Forelimb muscle (tissue), 1 donor: ENCODE measurements at places on chromosomes 2 and 18. TPM values are rescaled to one million over a fixed set of nuclear protein-coding genes. Genes with fewer than 3 reads are reported as not detected.

Gene CCNYL1
- polyA plus RNA-seq = 8.7 TPM

Gene KYNU
- 0.67 TPM for polyA plus RNA-seq

Gene ATOH8
- polyA plus RNA-seq = 21.1 TPM

Gene CNGA3
- 0.66 TPM for polyA plus RNA-seq

Gene TRIM43
- polyA plus RNA-seq = not detected

Gene GRP
- polyA plus RNA-seq = not detected

Gene MYOM1
- 731 TPM for polyA plus RNA-seq

Gene LTBP1
- polyA plus RNA-seq = 51.1 TPM

Gene DPYSL5
- 19.1 TPM for polyA plus RNA-seq

Gene TTR
- polyA plus RNA-seq = not detected

Gene OSBPL6
- 6.2 TPM for polyA plus RNA-seq

Gene TMEFF2
- 22.9 TPM for polyA plus RNA-seq

Gene MAP2
- 10.5 TPM for polyA plus RNA-seq

Gene ADGRF3
- 0.16 TPM for polyA plus RNA-seq

Gene GALR1
- polyA plus RNA-seq = 0.01 TPM

Gene CENPA
- 3.5 TPM for polyA plus RNA-seq

Gene ARPC2
- 205 TPM for polyA plus RNA-seq

Gene FAM161A
- polyA plus RNA-seq = 13.3 TPM

Gene SLC8A1
- 6.5 TPM for polyA plus RNA-seq

- no peak for DNase-seq
Measured at GRCh38 chr2:157363612-157364101, 38.0 kb upstream of the ERMN start.

DNA sequence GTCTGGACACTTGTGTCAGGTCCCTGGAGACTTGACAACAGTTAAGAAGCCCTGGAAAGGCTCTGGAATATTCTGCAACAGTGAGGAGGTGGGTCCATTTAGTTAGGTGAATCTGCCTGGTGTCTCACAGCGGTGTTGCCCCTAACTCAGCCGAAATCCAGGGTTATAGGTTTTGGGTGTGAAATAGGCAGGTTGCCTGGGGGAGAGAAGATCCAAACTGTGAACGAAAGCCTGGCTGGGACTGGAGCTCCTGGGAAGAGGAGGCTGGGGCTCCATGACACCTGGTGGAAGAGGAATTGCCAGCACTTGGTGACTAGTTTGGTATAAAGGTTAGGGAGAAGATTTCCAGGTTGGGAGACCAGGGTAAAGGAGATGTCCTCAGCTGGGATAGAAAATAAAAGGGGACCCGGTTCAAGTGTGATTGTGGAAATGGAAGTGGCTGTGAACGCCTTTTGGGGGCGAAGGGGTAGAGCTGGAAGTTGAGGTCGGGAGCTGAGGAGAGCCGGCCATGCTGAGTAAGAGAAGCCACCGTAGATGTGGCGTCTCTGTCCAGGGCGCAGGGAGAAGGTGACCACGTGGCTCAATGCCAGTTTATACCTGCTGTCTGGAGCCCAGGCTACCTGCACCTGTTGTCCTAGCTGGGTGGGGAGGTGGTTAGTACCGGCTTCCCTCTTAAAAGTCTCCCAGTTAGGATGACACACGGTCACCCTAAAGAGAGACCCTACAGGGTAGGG lies 3.0 kb upstream of the GAREM2 start:
- no peak for DNase-seq

DNA sequence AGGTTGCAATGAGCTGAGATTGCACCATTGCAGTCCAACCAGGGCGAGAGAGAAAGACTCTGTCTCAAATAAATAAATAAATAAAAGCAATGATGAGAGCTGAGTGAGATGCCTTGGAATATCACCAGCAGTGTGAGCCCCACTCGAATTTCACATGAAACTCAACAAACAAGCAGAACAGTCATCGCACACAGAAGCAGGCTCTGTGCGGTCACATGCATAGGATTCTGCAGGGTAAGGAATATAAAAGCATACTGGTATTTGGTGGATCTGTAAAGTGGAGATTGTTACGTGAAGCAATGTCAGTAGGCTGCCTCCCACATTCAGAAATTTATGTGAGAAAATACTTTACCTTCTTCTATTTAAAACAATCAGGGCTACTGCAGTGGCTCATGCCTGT lies 18.0 kb upstream of the AP1S3 start:
- no peak for DNase-seq

- no peak for DNase-seq
Measured at GRCh38 chr2:29273004-29273684, 157.9 kb downstream of the CLIP4 start.

GRCh38 chr18:79962835-79963657 lies 1.4 kb upstream of the HSBP1L1 start:
- DNase-seq = no peak

DNA sequence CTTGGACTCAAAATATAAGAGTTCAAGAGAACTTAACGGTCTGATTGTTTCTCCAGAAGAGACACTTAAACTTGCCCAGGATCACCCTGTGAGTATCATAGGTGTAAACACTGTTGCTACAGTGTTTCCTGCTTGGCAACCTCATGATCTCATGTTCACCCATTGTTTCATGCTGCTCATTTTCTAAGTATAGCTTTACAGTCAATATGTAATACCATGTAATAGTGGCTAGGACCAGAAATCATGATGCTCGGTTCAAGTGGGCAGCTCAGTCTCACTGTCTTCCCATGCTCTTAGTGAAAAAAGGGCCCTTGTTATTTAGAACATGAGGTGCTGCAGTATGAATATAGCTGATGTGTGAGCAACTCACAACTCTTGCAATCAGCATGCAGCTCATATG lies 157.5 kb downstream of the CERS6 start:
- DNase-seq = no peak

DNA sequence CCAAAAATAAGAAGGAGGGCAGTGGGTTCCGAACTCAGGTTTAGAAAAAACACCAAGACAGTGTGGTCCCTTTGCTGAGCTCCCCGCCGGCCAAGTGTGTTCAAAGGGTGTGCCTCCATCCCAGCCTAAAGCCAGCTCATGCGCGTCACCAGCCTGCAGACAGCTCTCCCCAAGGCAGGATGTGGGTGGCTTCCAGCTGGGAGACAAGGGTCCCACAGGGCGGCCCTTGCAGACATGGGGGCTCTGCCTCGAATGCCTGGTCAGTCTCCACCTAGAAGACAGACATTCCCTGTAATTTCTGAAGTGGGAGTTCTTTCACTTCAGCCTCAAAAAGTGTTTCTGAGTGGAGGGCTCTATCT lies 135.8 kb upstream of the GPC1 start:
- no peak for DNase-seq

GRCh38 chr2:234178330-234179030 lies 128.0 kb downstream of the SPP2 start:
- DNase-seq = no peak

DNA sequence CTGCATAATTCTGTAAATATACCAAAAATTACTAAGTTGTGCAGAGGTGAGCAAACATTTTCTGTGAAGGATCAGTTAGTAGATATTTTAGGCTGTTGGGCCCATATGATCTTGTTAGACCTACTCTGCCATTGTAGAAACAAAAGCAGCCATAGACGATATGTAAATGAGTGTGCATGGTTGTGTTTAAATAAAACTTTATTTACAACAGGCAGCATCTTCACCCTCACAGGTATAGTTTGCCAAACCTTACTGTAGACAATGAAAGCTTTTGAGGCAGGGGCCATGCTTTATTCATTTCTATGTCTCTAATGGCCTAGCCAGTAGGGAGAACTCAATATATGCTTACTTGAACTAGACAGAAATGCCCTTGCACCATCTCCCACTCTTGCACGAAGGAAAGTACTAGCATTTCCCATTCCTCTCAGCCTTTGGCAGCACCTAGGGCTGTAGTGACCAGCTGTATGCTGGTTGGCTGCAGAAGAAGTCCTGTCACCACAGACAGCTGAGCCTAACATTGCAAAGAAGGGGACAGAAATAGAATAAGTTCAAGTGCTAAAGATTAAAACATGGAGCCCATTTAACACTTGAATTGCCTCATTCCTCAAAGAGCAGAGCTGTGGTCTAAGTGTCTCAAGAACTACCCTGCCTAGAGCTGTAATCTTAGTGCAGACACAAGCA lies 305.1 kb upstream of the MGAT5 start:
- DNase-seq = no peak

DNA sequence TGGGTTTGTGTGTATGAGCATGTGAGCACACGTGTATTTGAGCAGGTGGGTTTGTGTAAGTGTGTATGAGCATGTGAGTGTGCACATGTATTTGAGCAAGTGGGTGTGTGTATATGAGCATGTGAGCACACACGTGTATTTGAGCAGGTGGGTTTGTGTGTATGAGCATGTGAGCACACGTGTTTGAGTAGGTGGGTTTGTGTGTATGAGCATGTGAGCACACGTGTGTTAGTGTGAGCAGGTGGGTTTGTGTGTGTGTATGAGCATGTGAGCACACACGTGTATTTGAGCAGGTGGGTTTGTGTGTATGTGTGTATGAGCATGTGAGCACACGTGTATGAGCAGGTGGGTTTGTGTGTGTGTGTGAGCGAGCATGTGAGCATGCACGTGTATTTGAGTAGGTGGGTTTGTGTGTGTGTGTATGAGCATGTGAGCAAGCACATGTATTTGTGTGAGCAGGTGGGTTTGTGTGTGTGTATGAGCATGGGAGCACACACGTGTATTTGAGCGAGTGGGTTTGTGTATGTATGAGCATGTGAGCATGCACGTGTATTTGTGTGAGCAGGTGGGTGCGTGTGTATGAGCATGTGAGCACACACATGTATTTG lies 169.7 kb downstream of the TWIST2 start:
- DNase-seq = no peak

DNA sequence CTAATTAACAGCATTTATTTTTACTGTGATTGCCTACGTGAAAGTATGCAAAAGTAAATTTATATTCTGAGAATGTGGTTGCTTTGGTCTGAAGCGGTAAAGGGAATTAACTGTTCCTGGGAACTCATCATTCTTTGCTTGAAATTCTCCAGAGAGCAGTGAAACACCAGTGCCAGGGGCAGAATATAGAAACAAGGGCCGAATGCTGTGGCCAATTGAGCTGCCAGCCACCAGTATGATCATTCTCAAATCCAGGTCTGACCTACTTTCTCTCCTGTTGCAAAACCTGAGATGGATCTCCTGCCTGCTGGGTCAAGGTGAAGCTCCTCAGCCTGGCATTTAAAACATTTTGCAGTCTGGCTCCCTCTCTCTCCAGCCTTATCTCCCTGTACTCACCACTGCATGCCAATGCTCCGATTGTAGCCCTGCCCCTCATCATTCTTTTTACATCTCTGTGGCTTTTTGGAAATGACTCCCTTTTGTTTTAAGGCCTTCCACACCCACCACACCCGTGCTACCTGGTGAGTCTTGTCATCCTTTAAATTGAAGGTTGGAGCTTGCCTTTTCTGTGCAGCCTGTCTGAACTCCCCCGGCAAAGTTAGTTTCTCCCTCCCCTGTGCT lies 94.5 kb upstream of the TMEM178A start:
- no peak for DNase-seq

DNA sequence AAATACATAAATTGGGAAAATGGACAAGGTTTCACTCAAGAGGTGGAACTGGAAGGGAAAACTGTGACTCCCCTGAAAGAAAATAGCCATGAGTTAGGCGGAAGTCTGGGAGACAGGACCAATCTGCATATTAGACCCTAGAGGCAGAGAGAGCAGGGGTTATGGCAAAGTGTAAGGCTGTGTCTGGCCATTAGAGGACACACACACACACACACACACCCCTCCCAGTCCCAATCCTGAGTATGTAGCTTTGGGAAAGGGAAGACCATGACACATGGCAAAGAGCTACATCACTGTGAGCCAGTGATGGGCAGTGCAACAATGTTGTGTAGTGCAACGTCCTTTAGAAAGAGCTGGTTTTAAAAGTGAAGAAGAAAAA lies 479.9 kb upstream of the NXPH2 start:
- no peak for DNase-seq

DNA sequence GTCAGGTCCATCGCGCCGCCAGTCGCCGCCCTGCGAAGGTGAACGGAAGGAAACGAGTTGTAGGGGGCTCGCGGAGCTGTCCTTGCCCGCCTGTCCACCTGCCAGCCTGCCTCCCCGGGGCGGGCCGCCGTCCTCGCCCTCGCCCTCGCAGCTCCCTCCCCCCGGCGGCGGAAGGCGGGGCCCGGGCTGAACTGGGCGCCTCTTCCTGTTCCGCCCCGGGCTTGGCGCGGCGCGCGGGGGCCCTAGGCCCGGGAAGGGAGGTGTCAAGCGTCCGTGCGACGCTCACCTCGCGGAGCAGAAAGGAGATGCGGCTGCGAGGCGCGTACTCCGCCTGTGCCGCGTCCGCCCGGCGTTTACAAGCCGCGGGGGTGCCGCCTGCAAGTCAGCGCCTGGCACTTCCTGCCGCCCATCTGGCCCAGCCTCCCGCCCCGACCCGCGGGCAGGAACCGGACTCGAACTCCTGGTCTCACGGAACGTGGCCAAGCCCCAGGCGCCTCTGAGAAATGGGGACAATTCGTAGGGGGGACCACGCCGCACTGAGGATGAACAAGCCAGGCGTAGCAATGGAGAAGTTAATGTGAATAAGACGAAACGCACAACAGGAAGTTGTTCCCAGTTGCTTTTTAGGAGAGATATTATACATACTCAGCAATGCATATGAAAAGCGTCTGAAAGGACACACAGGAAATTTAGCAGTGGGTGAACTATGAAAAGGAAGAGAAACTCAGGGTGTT lies at the start of gene CNPPD1:
Gene CNPPD1, minus strand, starts transcription at position 108 of the 734 bp plus-strand sequence. Its CDS starts 97 bp downstream, at position 11.
- no peak for DNase-seq

DNA sequence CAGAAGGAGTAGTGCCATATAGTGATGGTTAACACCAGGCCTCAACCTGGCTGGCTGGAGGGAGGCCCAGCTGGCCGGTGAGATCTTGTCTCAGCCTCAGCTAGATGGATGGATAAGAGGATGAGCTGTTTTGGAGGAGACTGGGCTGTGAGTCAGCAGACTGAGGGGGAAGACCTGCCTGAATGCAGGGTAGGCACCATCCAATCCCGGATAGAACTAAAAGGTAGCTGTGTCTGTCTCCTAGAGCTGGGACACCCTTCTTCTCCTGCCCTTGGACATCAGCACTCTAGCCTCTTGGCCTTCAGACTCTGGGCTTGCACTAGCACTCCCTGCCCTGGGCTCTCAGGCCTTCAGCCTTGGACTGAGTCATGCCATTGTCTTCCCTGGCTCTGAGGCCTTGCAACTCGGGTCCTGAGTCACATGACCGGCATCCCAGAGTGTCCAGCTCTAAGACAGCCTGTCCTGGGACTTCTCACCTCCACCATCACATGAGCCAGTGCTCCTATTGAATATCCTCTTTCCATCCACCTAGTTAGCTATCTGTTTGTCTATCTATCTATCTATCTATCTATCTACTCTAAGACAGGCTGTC lies 131.3 kb downstream of the TPO start:
- DNase-seq = no peak

- no peak for DNase-seq
Measured at GRCh38 chr2:1826226-1826905, 82.1 kb upstream of the PXDN start.
